Motor neuron (in vitro differentiated cells): ENCODE measurements at places on chromosomes 7 and 10. TPM values are rescaled to one million over a fixed set of nuclear protein-coding genes. Genes with fewer than 3 reads are reported as not detected.

- ATAC-seq: peak; percentile 70
These were observed 66.4 kb downstream of the CDHR3 start for GRCh38 chr7:106029451-106029850.

ACBD7 gene
- 18.2 and 20.6 TPM in 2 replicates for total RNA-seq

TRIM24 gene
- 13.1 and 13.9 TPM in 2 replicates for total RNA-seq

DNA sequence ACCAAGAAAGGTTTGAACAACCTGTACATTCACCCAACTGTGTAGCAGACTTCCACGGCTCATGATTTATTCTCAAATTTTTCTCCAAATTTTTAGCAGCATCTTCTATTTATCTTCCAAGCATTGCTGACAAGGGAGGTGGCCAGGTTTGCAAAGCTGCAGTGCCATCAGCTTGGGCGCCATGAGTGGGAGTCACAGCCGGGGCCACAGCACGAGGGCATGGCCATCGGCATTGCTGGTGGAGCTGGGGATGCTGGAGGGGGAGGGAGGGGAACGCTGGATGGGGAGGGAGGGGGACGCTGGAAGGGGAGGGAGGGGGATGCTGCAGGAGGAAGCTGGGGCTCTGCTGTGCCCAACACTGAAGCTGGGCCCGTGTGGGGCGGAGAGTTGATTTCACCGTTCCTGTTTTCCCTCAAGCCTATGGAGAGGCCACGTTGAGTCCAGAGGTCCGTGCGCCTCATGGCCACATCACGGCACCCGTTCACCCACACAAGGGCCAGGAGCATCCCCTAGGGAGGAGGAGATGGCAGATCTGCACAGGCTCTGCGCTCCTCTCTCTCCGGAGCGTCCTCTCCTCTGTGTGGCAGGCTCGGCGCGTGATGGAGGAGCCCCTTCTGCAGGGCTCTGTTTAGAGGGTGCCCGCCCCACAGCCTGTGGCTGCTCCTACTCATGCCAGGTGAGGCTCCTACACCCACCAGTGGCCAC lies 520.2 kb downstream of the DNAJB6 start:
- no peak for ATAC-seq

DNA sequence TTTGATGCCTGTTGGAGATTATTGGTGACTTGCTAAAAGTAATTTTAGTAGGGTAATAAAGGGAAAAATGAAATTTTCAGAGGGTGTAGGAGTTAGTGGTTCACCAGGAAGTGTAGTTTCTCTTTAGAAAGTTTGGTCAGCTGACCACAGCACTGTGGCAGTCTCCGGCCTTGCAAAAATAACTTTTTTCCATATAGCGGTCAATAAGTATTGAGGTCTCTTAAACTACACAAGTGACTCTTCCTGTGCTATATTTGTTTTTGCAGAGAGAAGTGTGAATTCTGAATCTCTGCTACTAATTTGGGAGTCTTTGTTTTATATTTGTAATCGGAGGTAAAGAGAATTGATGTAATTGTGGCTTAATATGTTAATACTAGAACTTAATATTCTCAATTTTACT lies 24.3 kb downstream of the PTPN12 start:
- no peak for ATAC-seq

DENND11 gene
- total RNA-seq: 20.8 and 22.5 TPM in 2 replicates

GRCh38 chr10:20955355-20955893 lies 58.3 kb upstream of the NEBL start:
- ATAC-seq: peak; percentile 56

DNA sequence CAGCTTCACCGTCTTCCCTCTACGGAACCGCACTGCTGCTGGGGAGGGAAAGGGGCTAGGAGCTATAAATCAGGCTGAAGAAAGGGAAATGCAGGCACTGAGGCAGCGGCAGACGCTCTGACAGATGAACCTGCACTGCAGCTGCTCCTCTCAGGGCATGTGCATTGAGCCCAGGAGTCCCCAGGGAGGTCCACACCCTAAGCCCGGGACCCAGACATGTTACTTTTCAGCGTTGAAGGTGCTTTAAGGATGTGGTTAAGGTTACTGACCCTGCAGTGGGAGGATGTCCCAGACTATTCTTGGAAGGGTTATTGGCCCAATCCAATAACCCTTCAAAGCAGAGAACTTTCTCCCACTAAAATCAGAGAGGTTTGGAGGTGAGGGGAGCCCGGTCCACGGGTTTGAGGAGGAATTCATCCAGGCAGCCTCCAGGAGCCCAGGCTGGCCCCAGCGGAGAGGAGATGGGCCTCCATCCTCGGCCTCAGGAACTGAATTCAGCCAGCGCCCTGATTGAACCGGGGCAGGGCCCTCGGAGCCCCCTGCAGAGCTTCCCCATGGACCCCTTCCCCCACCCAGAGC lies 75.4 kb downstream of the ADARB2 start:
- peak; percentile 39 for ATAC-seq

UCN3 gene
- total RNA-seq: 0.25 TPM in 1 of 2 replicates, not detected in the other

COMTD1 gene
- 9.6 and 12.3 TPM in 2 replicates for total RNA-seq

GRCh38 chr10:76874896-76875295 lies 762.7 kb downstream of the KCNMA1 start:
- ATAC-seq: no peak

EEPD1 gene
- 3.0 and 4.3 TPM in 2 replicates for total RNA-seq

EN2 gene
- total RNA-seq: 0.11 and 0.19 TPM in 2 replicates

DNA sequence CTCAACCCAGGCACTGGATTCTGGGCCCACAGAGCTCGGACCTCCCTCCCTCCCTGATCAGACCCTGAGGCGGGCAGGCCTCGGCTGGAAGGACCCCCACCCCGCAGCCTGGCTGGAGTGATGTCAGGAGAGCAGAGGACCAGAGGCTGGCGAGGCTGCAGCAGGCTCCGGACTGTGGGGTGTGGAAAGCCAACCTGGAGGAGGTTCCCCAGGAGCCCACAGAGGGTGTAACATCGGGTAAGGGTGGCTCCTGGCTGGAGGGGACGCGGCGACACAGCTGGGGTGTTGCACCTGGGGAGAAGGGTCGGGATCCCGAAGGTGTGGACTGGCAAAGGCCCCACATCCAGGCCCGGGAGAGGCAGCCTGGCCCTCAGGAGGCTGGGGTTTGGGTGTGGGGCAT lies 8.9 kb upstream of the MICALL2 start:
- ATAC-seq: no peak

GRCh38 chr7:124022551-124022950 lies 10.3 kb downstream of the TMEM229A start:
- ATAC-seq: no peak

GRCh38 chr10:127296696-127297095 lies 100.3 kb upstream of the INSYN2A start:
- ATAC-seq: no peak

- ATAC-seq: no peak
These were observed 284.6 kb downstream of the RPS24 start for GRCh38 chr10:78318305-78318704.
